Activated T-helper 2 cell treated with anti-CD3 and anti-CD28 coated beads, Interferon-gamma antibody, Interleukin-2, Interleukin-4, amounts not matched to agents 10 μg/mL and 5 μg/mL and 100 μg/mL, durations not matched to agents 14 hours and 24 hours and 36 hours (primary cell): ENCODE measurements at places on chromosomes 12 and 14. TPM values are rescaled to one million over a fixed set of nuclear protein-coding genes. Genes with fewer than 3 reads are reported as not detected.
A peak's percentile ranks its signal among the peaks of the same experiment; 100 is the strongest.

DNA sequence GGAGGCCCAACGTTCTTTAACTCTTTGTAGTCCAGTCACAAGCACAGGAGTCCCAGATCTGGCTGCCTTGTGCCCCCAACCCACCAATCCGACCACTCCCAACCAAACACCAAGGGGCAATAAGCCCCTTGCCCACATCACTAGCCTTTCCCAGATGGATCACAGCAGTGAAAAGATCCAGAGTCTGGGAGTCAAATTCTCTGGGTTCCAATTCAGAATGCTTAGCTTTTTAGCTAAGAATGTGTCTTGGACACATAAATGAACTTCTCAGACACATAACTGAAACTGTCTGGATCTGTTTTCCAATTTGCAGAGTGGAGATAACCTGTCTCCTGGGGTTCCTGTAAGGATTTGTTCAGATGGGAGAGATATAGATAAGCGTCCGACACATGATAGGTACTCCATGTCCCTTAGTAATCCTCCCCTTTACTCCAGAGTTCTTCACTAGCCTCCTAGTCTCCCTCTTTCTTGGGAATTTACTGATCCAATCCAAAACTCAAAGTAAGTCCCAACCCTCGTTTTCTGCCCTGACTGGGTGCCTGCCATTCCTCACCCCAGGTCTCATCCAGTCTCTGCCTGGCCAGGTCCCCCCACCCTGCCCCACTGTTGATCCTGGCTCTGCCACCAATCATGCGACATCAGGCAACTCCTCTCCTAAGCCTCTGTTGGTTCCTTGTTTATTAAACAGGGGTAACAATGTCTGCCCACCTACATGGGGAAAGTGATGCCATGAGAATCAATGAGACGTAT is 439 bp upstream of the TNFRSF1A start:
- DNase-seq = no peak

DNA sequence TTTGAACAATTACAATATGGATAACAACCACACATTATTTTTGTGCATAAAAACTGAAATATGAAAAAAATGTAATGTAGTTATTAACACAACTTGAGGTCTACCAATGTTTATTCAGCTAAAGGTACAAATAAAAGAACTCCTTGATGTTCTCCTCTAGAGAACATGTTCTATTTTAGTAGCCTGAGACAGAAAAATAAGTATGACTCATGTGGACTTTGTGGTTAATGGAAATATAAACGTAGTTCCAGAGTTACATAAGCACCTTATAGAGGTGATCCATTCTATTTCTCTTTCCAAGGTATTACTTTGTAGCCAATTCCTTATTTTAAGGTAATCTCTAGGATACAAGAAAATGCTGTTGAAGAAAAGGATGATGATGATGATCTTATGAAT is 25.7 kb downstream of the ALKBH1 start:
- no peak for DNase-seq

SMIM41 gene
- total RNA-seq = 0.14 and 0.16 TPM in 2 replicates

KLHL33 gene
- total RNA-seq = 0.07 TPM in 1 of 2 replicates, not detected in the other

GRCh38 chr14:33755358-33755757 is 195.5 kb downstream of the EGLN3 start:
- no peak for DNase-seq

DNA sequence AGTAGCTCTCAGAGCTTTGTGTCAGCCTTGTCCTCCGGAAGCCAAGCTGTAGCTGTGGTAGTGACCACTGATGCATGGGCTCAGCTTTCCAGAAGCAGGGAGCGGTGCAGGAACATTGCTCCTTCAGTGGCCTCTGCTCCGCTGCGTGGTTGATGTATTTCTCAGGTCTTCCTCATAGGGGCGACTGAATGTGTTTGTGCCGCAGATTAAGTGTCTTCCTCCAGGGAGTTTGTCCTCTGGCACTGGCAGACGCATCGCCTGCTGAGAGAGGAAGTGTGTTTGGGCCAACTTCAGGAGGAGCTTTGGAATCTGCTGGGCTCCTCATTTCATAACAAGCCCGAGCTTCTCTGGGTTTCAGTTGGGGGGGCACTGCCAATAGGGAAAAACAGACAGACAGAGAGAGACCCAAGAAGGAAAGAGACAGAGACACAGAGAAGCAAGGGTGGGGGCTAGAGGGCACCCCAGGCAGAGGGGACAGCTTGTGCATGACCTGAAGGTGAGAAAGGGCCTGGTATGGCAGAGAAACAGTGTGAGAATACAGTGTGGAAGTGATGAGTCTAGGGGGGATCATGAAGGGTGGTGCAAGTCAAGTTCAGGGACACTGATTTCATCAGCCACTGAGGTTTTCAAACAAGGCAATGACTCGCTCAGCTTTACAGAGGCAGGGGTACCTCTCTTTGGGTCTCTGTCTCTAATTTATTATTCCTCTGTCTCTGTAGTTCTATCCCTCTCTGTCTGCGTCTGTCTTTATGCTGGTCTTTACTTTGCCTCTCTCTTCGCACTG is 69.4 kb upstream of the PRIMA1 start:
- no peak for DNase-seq

GRCh38 chr12:50085615-50086072 is 502 bp downstream of the SMARCD1 start:
- DNase-seq = no peak

GRCh38 chr14:22986508-22987054 is 4.2 kb upstream of the AJUBA start:
- peak; percentile 78 for DNase-seq

DNA sequence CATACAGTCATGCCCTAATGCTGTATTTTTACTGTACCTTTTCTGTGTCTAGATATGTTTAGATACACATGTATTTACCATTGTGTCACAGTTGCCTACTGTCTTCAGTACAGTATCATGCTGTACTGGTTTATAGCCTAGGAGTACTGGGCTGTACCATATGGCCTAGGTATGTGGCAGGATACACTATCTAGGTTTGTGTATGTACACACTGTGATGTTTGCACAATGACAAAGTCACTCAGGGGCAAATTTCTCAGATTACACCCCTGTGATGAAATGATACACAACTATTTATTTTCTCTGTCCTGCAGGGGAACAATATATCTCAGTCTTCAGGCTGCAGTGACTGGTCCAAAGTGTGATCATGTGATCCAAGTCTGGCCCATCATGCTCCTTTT is 1076.1 kb downstream of the VRK1 start:
- DNase-seq = no peak

DNA sequence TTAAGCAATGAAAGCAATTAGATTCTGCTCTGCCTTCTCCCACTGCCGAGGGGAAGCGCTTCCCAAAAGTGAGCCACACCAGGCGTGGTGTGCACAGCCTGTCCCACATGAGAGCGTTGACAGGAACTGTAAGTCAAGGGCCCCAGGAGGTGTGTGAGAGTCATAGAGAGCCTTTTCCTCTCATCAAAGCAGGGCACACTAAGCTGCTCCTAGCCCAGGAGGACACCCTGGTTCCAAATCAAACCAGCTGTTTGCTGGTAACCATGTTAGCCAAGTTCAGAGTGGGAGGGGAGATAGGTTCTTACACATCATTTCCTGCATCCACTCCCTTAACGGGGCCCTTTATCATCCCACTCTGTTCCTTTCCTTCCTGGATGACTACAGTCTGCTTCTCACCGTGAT is 98.3 kb downstream of the SPTSSA start:
- DNase-seq = no peak

IRF9 gene
- 124 and 129 TPM in 2 replicates for total RNA-seq

- DNase-seq = no peak
Measured at GRCh38 chr12:94110258-94110657, 38.1 kb upstream of the PLXNC1 start.

PCED1B gene
- total RNA-seq = 49.9 and 50.4 TPM in 2 replicates

PLEKHD1 gene
- 0.09 TPM in 1 of 2 replicates, not detected in the other for total RNA-seq

DNA sequence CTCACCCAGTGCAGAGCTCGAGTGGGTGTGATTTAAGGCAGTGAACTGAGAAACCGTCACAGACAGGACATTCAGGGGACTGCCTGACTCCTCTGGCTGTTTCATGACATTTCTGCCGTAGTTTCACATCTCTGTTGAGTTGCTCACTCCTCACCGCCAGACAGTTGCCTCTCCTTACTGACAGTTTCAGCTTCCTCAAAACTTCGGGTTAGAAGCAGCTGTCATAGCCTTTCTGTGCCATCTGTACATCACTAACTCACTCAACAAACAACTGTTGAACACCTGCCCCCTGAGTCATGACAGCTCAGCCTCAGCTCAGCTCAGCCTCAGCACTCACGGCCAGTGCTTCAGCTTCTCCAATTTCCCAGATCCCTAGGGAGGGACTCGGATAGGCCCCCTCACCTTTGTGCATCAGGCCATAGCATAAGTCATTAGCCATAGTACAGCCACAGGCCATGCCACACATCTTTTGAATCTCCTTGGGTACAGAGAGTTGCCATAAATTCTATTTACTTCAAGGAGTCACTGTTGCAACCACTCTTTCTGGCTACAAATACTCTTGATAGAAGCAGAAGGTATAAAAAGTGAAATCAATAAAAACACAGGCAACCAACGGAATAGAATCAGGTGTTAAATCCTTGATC is 6.2 kb upstream of the SLC15A4 start:
- peak; percentile 31 for DNase-seq

TXNDC16 gene
- 4.7 and 5.2 TPM in 2 replicates for total RNA-seq

OR6C2 gene
- total RNA-seq = not detected in 2 replicates

DNA sequence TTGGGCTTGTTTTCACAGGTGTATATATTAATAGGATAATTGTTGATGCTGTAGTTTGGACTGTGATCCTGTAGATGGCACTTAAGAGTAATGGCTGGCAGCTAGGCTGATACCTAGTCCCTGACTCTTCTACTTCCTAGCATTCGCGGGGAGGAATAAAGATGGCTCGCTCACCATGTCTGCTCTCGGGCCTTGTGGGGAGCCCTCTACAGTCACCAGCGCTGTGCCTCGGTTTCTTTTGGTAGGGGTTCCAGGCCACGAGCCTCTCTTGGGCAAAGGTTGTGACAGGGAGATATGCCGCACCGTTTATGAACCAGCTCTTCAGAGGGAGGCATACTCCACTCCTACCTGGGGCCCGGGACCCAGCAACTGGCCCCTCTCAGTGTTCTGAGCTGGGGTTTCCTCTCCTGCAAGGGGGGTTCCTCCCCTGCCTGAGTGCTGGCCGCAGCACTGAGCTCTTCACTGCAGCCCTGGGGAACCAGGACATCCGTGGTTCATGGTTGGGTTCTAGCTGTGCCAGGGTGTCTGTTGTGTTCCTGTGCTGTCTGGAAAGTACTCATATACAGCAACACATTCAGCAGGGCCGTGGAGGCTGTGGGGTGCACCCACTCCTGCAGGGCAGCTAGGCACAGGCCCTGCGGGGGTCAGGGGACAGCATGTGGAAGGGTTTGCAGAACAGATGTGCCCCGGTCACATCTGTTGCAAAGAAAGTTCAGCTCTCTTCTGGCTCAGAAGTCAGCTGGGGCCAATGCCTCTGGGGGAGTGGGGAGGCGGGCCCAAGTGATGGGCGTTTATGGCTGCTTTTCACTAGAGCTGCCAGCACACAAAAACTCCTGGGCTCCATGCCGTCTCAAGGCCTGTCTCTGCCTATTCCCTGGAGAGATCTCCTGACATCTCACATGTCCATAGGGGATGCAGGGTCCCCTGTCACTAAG is 147.9 kb downstream of the PPFIA2 start:
- DNase-seq = no peak

- DNase-seq = peak; percentile 50
Measured at GRCh38 chr12:1583421-1584078, 10.8 kb downstream of the FBXL14 start.

DNA sequence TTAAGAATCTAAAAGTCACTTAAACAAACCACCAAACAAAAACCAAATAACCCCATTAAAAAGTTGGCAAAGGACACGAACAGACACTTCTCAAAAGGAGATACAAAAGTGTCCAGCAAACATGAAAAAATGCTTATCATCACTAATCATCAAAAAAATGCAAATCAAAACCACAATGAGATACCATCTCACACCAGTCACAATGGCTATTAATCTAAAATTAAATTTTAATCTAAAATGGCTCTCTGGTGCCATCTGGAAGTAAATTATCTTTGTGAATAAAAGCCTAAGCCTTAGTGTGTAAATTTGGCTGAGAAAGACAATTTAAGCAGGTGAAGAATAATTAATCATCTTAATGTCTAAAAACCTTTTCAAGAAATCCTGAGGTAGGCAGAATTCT is 204.5 kb upstream of the PPFIA2 start:
- no peak for DNase-seq

- DNase-seq = no peak
Measured at GRCh38 chr14:21791749-21792148, 118.1 kb upstream of the OR4E1 start.

GRCh38 chr14:45649051-45649450 is 396.0 kb upstream of the MIS18BP1 start:
- no peak for DNase-seq

GRCh38 chr14:44112774-44113460 is 394.2 kb downstream of the FSCB start:
- no peak for DNase-seq

GRCh38 chr14:67270145-67270753 is 29.0 kb downstream of the PALS1 start:
- DNase-seq = no peak

DNA sequence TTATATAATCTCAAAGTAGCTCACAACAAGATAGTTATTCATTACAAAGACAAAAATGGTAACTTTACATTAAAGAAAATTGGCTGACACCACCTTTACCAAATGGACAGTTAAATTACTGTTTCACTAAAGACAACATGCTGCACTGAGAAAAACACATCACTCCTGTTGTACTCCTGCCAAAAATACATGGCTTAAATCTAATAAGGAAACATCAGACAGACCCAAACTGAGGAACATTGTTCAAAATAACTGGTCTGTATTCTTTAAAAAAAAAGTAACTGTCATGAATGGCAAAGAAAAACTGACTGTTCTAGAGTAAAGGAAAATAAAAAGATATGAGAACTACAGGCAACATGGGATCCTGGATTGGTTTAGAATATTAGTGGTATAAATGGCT is 151.3 kb upstream of the DCN start:
- DNase-seq = no peak

GRCh38 chr12:23655112-23655511 is 294.4 kb downstream of the SOX5 start:
- no peak for DNase-seq

DNA sequence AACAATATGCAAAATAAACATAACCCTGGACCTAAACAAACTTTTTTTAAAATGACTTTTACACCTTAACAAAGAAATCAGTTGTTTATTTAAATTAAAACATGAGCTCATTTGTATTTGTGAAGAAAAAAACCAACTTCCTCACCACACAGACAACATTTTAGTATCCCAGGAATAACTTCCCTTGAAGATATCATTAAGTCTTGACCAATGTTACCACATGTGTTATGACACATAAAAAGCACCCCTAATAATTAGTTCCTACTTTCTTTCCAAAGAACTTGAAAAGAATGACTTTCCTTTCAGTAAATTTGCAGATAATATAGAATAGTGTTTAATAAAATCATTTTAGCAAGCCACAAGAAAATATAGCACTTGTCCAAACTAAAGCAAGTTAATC is 42.4 kb downstream of the DUSP16 start:
- no peak for DNase-seq

DNA sequence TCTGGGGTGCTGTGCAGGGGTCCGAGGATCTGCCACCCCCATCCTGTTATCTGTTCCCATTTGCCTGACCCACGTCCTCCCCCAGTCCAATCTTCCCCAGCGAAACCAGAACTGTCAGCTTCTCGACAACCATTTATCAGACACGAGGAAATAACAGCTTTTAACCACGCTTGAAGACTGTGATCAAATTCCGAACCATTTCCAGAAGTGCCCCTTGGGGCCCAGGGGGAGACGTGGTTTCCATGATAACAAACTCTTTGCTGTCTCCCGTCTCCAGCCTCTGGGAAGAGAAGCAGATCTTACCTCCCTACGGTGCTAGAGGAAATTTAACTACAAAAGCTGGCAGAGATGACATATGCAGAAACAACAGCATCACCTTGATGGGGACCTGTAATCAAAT is 35.1 kb upstream of the SRRM4 start:
- no peak for DNase-seq

OTX2 gene
- total RNA-seq = not detected in 2 replicates
